ENCODE measurements at places on chromosomes 1 and 21. TPM values are rescaled to one million over a fixed set of nuclear protein-coding genes. Genes with fewer than 3 reads are reported as not detected.

The HTR1D gene
- under 0.01 TPM for total RNA-seq

The DIRAS3 gene
- total RNA-seq = 17.6 TPM

The FCER1G gene
- 1.3 TPM for total RNA-seq

The MKNK1 gene
- total RNA-seq = 11.9 TPM

The KRTAP12-2 gene
- total RNA-seq = not detected

The PRMT2 gene
- total RNA-seq = 88.6 TPM

The OR6K3 gene
- not detected for total RNA-seq

The MYOG gene
- total RNA-seq = not detected

The MNDA gene
- total RNA-seq = not detected

The XPR1 gene
- total RNA-seq = 25.5 TPM

The MTMR11 gene
- 9.6 TPM for total RNA-seq

The C8B gene
- total RNA-seq = not detected

The RNU11 gene
- not detected for total RNA-seq

The RNF187 gene
- total RNA-seq = 38.9 TPM

The OVAAL gene
- not detected for total RNA-seq

The TMCO1 gene
- total RNA-seq = 49.0 TPM

The AMIGO1 gene
- 2.4 TPM for total RNA-seq

The COL11A1 gene
- 1.8 TPM for total RNA-seq

The KRTAP21-2 gene
- total RNA-seq = not detected

The ZSWIM5 gene
- total RNA-seq = 0.63 TPM

The ZFP69 gene
- total RNA-seq = 2.2 TPM

Measured in mesangial cell (primary cell).